ENCODE measurements at places on chromosomes 1 and 21.
A peak's percentile ranks its signal among the peaks of the same experiment; 100 is the strongest.

- DNase-seq: no peak
Observed at GRCh38 chr1:33460144-33460543, 12.3 kb upstream of the ZSCAN20 start.

DNA sequence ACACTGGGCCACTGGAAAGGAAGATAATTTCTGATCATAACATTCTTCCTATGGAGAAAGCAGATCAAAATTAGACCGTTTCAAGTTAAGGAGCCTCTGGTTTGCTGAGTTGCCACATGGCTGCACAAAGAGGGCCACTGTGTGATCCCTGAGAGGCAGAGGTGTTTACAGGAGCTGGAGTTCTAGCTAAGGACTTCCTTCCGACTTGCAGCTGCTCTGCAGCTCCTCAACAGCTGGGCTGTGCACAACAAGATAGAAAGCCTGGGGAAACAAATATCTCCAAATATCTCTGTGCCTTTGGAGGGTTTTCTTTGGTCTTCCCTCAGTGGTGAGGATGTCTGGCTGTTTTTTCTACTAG is 26.8 kb downstream of the GADD45A start:
- no peak for DNase-seq

- no peak for DNase-seq
Observed at GRCh38 chr1:11397151-11397901, 81.6 kb upstream of the DISP3 start.

GRCh38 chr1:61436491-61437120 is 288.3 kb downstream of the TM2D1 start:
- peak; percentile 82 for DNase-seq

DNA sequence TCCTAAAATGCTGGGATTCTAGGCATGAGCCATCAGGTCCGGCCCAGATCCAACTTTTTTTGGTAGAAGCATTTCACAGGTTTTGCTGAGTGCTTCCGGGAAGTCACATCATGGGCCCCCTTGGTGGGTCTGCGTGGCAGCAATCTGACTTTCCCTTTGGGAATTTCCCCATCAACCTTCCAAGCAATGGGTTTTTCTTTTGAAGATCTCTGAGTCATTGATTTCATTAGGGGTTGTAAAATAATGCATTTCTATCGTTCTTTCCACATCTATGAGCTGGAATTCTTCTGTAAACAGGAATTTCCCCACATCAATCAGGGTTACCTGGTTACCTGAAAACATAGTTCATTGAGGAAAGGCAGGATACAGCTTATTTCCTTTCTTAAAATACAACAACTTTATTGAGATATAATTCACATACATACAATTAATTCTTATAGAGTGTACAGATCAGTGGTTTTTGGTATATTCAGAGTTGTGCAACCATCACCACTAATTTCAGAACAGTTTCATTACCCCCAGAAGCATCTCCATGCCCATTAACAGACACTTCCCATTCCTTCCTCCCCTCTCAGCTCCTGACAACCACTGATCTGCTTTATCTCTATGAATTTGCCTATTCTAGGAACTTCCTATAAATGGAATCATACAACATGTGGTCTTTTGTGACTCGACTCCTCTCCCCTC is 9.9 kb upstream of the ZBTB17 start:
- no peak for DNase-seq

DNA sequence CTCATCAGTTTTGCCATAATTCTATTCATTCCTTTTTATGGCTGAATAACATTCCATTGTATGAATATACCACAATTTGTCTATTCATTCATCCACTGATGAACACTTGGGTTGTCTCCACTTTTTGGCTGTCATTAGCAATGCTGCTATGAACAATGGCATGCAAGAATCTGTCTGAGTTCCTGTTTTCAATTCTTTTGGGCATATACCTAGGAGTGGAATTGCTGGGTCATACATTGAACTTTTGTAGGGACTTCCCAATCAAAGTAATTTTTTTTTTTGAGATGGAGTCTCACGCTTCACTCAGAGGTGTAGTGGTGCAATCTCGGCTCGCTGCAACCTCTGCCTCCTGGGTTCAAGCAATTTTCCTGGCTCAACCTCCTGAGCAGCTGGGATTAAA is 34.9 kb downstream of the AADACL4 start:
- DNase-seq: no peak

DNA sequence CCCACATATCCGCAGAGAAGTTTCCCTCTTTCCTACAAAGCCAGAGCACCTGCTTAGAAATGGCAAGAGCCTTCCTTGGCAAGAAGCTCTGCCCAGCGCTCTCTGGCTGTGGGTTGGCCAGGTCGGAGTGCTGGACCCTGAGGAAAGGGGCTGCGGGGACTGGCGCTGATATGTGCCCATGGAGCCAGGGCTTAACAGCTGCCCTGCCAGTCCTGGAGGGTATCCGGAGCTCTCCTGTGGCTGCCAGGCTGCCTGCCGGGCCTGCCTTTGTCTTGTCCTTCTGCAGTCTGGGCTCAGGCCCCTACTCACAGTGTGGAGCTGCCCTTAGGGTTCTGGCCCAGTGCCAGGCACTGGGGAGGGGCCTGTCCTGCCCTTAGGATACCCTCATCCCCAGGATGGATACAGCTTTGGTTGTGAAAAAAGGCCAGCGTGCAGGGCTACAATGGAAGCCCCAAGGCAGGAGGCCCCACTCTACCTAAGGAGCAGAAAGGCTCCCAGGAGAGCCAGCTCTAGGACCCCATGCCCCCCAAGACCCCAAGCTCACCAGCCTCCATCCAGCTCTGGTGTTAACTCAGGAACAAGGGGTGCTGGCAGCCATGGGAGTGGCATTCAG is 43.4 kb downstream of the KIAA1614 start:
- no peak for DNase-seq

GRCh38 chr1:78601068-78601467 is 19.2 kb upstream of the IFI44L start:
- DNase-seq: no peak

DNA sequence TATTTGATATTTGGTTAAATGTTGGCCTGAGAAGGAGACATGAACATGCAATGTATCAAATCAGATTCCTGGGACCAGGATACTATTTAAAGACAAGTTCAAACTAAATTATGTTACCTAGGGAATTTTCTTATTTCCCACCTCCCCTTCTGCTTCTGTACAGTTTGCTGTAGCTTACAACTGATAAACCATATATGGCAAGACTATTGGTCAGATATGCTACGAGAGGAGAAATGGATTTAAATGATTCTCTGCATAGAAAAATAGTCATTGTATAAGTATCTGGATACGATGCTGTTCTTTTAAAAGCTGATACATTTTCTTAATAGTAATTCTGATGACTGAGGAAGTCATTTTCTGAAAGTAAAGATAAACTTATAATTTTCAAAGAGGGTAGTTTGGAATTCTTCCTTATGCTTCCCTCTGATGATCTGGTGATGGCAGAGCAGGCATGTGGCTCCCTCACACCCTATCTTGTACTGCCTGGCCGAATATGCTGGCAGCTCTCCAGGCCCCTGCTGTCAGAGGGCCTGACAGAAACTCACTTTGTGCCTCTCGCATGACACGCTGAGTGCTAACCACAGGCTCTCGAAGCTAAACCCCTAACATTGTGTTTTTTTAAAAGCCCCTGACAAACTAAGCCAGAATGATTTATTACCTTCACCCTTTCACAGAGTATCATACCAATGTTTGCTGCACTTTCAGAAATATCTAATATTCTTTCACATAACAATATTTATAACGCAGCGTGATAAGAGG is 19.4 kb downstream of the RRP15 start:
- DNase-seq: no peak

DNA sequence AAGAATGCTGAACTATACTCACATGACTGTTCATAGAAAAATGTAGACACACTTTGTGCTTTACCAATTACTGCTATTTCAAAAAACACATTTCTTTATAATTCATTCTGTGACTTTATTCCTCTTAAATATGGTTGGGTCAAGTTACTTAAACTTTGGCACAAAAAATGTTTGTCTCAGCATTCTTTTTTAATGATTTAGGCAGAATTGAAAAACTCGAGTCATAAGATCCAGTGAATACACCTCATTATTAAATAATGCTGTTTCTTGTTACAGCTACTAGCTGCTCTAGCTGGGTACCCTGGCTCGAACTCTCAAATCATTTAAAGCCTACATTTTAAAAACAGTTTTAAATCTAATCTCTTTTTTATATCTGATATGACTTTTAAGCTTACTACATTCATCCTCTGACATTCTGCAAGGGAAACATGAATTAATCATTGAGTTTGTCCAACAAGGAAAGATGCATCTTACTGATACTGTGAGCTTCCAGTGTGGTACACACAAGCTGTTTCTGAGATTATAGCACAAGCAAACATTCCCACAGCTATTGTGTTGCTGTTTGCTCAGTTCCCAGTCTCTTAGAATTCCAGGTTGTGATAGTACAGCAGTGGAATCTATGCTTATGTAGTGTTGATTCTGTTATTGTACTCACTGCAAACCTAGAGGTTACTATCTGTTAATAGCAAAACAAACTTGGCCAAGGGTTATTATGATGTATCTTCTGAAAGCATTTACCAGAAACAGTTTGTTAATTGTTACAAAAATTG is 746.5 kb downstream of the USP25 start:
- DNase-seq: no peak

- DNase-seq: no peak
Observed at GRCh38 chr1:24536391-24536840, 19.5 kb upstream of the NCMAP start.

GRCh38 chr1:53543130-53543777 is 84.1 kb downstream of the DMRTB1 start:
- no peak for DNase-seq

GRCh38 chr1:117535821-117536220 is 70.0 kb upstream of the TENT5C start:
- no peak for DNase-seq

DNA sequence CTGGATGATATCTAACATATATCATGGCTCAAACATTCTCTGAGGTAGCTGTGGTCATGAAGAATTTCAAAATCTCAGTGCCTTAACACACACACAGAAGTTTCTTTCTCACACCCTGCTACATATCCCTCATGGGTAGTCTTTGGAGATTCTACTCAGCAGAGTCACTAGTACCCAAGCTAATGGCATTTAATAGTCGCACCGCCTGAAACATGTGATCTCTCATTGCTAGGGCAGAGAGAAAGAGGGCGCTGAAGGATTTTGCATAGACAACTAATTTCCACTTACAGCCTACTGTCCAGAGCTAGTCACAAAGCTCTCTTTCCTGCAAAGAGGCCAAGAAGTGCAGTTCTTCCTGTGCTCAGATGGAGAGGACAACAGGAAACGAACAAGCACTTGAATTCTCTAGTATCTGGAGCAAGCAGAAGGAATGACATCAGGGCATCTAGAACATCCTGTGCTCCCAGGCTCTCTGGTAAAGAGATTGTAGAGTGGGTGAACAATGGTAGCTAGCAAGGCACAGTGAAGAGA is 183.4 kb upstream of the PTBP2 start:
- no peak for DNase-seq

DNA sequence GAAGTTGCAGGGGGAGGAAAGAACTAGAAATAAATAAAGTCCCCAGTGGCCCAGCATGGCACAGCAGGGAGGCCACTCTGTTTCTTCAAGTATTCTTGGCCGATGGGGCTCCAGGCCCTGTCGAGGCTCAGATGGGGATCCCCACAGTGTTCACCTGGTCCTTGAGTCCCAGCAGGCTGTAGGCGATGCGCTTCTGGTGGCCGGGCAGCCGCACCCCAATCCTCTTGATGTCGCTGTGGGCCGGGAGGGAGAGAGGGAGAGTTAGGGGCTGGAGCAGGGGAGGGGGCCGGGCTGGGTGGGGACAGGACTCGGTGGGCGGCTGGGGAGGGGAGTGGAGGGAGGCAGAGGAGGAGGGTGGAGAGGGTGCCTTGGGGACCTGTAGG is 30.8 kb downstream of the EPHA2 start:
- DNase-seq: no peak

DNA sequence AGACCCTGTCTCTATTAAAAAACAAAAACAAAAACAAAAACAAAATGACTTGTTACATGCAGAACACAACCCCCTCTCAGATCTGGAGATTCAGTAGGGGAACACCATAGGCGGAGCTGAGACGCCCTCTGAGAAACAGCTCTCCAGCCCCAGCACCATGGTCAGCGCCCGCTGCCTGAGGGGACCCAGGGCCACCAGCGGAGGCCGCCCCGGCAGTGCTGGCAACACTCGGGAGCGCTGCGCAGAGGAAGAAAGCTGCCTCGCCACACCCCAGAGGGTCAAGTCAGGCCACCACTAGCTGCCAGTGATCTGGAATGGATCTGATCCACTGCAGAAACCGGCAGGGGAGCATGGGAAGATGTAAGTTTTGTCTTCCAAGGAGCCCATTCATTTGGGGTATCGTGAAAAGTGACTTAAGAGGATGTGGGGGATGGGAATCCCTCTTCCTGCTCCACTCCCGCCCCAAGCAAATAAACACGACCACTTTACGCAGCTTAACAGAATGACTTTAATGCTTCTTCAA is 3.1 kb downstream of the ACTA1 start:
- no peak for DNase-seq

DNA sequence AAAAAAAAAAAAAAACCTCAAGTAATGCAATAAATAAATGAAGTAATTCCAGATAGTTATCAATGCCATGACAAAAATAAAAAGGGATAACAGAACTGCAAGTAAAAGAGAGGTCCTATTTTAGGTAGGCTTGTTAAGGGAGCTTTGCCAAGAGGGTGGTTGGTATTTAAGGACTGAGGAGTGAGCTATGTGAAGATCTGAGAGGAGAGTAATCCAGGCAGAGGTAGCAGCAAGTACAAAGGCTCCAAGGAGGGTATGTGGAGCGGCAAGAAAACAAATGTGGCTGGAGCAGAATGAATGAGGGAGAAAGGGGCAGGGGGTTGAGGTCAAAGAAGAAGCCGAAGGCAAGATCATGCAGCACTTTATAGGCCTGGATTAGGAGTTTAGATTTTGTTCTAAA is 59.9 kb upstream of the CDC42BPA start:
- DNase-seq: no peak

- no peak for DNase-seq
Observed at GRCh38 chr1:68819190-68819829, 322.4 kb upstream of the DEPDC1 start.

- DNase-seq: no peak
Observed at GRCh38 chr1:17017435-17017834, 5.7 kb upstream of the ATP13A2 start.

- DNase-seq: no peak
Observed at GRCh38 chr1:171486048-171486519, 754 bp downstream of the PRRC2C start.

GRCh38 chr1:229856009-229856650 is 210.9 kb upstream of the GALNT2 start:
- no peak for DNase-seq

- DNase-seq: peak; percentile 61
Observed at GRCh38 chr1:119714583-119714982, 2.8 kb downstream of the PHGDH start.

- DNase-seq: no peak
Observed at GRCh38 chr1:91809317-91809716, 76.6 kb downstream of the TGFBR3 start.

- DNase-seq: peak; percentile 86
Observed at GRCh38 chr1:27122652-27123051, 32.3 kb downstream of the SLC9A1 start.
